ENCODE measurements at places on chromosomes 16 and 17.
A peak's percentile ranks its signal among the peaks of the same experiment; 100 is the strongest.

- DNase-seq = no peak
Measured at GRCh38 chr17:73976676-73977521, 226.6 kb upstream of the RPL38 start.

GRCh38 chr16:83335076-83335475 is 472.7 kb upstream of the HSBP1 start:
- DNase-seq = no peak

DNA sequence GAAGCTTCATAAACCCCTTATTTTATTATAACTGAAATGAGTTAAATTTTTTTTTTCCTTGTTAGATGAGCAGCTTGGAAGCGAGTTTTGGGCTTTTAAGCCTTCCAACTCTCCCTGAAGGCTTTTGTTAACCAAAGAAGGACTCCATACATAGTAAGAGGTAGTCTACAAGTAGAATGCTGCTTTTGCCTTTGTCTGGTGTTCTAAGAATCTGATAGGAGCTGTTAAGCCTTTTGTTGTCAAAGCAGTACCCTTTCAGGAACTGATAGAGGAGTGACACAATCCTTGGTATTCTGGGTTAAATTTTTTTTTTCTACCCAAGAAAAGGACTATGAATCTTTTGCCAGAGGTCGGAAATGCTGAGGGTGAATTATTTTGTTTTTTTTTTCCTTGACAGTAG is 26.1 kb downstream of the MAP2K4 start:
- no peak for DNase-seq

DNA sequence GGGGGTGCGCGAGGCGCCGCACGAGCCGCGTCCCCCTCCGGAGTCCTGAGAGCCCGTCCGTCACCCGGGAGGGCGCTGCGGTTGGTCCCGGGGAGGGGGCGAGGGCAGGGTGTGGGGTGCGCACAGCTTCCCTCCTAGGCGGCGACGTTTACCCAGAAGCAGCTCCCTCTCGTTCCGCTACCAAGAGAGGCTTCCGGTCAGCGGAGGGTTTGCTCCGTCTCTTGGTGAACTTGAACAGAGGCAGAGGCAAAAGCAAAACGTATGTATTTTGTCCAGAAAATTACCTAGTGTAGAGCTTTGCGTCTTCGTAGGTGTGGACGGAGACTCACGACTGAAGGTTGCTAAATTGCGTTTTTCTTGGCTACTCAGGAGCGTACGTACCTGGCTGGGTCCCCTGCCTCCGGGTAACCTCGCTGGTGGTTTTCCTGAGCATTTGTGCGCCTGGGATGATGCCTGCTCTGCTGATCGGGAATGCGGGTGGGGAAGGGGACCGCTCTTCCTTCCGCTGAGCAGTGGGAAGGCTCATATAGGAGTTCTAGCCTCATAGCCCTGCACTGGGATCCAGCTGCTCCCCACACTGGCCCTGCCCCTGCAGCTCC is 833 bp downstream of the WSCD1 start:
- no peak for DNase-seq

DNA sequence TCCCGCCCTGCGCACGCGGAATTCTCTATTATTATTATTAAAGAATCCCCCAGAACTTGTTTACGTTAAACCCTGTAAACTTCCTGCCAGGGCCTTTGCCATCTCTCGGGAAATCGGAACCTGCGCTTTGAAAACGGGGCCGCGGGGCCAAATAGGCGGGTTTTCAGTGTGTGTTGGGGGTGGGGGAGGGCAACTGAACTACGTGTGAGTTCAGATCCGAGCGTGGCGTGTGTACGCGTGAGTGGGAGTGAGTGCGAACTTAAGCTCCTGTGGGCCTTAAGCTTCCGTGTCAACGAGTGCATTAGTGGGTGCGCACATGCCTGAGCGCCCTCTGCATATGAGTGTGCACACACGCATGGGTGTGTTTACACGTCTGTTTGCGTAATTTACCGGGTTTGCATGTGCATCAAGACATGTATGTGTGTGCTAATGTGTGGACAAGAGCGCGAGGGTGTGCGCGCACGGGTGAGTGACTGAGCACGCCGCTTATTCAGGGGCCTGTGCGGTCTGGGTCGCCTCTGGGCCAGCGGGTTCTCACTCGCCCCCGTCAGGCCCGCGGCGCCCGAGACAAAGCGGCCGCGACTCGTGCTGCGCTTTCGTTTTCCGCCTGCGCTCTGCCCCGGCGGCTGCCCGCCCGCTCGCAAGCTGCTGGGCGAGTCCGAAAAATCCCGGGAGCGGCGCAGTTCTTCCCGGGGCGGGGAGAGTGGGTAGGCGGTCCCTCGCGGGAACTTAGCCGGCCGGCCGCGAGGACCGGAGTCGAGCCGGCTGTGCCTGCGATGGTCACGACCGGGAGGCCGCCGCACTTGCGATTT is 1.2 kb upstream of the FOXF1 start:
- no peak for DNase-seq

- DNase-seq = no peak
Measured at GRCh38 chr16:35296962-35297653, 1837.7 kb downstream of the TP53TG3F start.

DNA sequence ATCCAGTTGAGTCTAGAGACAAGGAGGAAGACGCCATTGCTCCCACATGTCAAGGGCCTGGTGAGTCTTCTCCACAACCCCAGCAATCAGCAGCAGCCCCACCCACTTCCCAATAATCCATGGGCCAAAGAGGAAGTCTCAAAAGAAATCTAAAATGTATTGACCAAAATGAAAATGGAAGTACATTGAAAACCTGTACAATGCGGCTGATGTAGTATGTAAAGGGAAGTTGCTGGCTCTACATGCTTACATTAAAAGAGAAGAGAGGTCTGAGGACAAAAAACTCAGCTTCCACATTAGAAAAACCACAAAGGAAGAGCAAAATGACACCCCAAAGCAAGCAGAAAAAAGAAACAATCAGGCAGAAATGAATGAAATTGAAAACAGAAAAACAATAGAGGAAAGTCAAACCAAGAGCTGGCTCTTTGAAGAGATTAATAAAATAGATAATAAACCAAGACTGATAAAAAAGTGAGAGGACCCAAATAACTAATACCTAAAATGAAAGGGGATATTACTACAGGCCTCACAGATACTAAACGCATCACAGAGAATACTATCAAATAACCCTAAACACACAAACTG is 100.6 kb upstream of the METRNL start:
- DNase-seq = no peak

DNA sequence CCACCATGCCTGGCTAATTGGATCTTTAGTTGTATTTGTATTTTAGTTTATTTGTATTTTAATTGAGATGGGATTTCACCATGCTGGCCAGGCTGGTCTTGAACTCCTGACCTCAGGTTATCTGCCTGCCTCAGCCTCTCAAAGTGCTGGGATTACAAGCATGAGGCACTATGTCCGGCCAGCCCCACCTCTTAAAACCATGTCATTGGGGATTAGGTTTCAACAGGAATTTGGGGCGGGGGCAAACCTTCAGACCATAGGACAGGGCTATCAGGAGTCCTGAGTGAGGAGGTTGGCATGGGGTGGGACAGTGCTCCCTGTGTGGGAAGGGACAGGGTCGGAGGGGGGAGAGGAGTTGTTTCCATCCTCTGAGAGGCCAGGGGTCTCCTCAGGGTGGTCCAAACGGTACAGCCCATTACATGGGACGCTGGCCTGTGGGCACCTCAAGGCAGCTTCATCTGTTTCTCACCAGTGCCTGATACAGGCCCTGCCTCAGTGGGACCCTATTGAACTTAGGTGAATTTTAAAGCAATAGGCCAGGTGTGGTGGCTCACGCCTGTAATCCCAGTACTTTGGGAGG is 21.6 kb downstream of the GAA start:
- no peak for DNase-seq

- DNase-seq = no peak
Measured at GRCh38 chr16:87304951-87305350, 12.2 kb downstream of the C16orf95 start.

- no peak for DNase-seq
Measured at GRCh38 chr16:27330542-27330941, 16.8 kb downstream of the IL4R start.

GRCh38 chr17:62644487-62645173 is 17.2 kb downstream of the MRC2 start:
- DNase-seq = no peak

DNA sequence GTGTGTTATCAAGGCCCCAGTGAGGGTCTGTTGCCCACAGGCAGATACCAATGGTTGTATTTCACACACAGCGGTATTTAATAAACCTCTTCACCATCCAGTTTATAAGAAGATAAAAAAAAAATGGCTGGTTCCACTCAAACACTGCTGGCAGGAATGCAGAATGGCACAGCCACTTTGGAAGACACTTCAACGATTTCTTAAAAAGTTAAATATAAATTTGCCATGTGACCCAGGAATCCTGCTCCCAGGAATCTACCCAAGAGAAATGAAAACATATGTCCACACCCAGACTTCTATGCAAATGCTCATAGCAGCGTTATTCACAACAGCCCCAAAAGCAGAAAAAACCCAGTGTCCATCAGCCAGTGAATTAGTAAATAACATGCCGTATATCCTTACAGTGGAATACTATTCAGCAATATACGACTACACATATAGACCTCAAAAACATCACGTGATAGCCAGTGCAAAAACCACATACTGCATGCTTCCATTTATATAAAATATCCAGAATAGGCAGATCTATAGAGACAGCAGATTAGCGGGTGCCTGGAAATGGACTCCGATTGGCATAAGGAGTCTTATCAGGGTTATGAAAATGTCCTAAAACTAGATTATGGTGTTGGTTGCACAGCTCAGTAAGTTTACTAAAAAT is 38.7 kb downstream of the XYLT1 start:
- DNase-seq = no peak

GRCh38 chr17:76199469-76199868 is 40.8 kb downstream of the RNF157 start:
- DNase-seq = peak; percentile 64

DNA sequence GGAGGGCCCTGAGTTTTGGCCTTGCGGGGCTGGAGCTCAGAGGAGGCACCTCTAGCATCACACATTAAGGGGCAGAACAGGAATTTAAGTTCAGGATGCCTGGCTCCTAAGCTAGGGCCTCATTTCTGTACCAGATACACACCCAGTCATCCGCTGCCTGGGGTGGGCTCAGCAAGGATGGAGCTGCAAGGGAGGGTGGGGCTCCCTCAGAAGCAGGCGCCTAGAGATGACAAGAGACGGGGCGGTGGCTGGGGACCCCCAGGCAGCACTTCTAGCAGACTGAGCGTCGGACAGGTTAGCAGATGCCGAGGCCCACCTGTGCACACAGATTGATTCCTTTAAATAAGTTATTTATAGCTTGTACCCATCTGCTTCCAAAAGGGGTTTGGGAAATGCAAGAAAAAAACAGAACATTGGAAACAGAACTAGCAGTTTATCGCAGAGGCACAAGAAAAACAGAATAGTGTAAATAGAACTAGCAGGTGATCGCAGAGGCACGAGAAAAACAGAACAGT is 47.6 kb upstream of the CBFA2T3 start:
- DNase-seq = no peak

- no peak for DNase-seq
Measured at GRCh38 chr17:79658811-79659207, 48.0 kb upstream of the RBFOX3 start.

DNA sequence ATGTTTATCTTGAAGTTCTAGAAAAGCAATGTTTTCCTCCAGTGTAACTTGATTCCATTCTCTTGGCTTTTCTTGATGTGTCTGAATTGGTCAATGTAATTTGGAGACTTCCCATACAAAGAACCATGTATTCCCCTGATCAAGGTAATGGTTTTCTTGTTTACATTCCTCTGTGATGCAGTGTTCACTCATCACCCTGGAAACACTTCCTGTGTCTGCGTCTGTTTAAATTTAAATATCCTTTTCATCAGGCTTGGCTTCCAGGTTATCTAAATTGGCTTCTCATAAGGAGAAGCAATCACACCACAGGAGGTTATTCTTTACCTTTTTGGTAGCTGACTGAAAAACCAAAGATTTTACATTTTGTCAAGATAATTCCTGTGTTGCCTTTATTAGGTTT is 237.3 kb upstream of the WSCD1 start:
- no peak for DNase-seq

DNA sequence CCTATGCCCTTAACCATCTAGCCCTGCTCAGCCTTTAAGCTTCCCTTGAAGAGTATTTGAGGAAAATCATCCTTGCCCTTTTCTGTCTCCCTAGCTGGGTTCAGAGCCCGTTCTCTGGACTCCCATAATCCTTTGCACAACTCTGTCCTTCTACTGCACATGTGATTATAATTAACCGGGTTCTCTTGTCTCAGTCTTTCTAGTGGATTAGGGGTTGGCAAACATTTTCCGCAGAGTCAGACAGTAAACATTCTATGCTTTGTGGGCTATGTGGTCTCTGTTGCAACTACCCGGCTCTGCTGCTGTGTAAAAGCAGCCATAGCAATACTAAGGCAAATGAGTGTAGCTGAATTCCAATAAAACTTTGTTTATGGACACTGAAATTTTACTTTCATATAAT is 80.0 kb downstream of the CDRT15 start:
- DNase-seq = no peak

- DNase-seq = no peak
Measured at GRCh38 chr17:28327031-28327607, 8.1 kb downstream of the TMEM97 start.

GRCh38 chr17:83101805-83102480 is 22.5 kb downstream of the METRNL start:
- DNase-seq = no peak

DNA sequence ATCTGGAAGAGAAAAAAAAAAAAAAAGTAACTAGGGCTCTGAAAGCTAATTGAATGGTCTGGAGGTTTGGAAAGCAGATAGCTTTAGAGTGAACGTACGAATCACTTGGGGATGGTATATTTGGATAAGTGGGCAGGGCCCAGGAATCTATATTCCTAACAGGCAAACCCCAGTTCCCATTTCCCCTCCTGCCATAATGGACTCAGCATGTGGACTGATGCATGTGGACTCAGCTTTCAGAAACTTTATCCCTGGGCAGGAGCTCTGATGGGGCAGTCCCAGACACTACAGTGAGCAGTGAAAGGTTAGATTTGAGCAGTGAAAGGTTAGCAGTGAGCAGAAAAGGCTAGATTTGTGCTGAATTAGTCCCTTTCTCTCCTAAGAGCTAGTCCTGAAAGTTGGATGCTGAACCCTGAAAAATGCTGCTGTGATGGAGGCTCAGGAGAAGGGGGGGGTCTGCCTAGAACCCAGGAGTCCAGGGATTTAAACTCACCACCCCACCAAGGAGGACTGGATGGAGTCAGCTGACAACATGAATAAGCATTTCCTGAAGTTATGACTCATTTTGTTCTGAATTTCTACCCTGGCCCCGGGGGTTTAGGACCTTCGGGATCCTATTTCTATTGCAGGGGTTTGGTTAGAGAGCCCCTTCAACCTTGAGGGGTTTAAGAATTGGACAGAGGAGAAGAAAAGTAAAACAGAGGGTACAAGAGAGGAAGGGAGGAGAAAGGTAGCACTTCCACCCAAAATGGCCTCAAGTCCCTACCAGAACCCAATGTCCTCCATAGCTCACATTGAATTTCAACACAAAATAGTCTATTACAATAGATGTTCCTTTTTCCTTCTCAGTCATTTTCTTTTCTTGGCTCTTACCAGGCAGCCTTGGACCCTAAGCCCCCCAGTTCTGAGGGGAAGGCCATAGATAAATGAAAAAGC is 10.3 kb upstream of the FZD2 start:
- no peak for DNase-seq

- no peak for DNase-seq
Measured at GRCh38 chr17:39742856-39743436, 5.2 kb downstream of the GRB7 start.

GRCh38 chr17:64202683-64203344 is 60.2 kb downstream of the TEX2 start:
- DNase-seq = no peak

All from stimulated activated CD8-positive, alpha-beta memory T cell treated with anti-CD3 and anti-CD28 coated beads, Interleukin-7, amount 100 ng/mL, for 4 hours (primary cell).